ENCODE measurements at places on chromosomes 16 and 17.

GRCh38 chr17:333626-334396 is 18.8 kb downstream of the RPH3AL start:
- no peak for DNase-seq

DNA sequence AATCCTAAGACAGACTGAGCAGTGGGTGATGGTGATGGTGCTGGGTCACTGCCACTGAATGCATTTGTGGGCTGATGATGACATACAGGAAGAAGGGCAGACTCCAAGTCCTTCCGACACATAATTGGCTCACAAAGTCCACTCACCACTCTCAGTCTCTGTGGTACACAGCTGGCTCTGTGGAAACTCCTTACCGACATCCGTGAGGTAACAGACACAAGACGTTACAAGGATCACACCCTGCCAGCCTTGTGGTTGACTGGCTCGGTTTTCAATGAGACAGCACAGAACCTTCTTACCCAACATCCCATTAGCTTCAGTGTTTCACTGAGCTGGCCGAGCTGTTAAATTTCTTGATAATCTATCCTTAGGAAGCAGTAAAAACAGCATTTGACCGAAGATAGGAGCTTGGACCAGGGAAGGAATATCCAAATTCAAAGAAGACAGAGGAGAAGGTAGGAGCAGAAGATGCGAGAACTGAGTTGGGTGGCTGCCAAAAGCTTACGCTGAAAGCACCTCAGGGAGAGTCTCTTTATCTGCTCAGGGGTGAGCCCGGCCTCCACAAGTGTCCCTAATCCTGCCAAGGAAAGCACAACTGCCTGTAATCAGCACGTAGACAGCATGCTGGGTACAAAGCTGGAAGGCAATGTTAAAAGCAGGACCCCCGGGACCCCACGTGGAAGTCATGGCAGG is 5.5 kb upstream of the MXRA7 start:
- DNase-seq = peak; percentile 100

DNA sequence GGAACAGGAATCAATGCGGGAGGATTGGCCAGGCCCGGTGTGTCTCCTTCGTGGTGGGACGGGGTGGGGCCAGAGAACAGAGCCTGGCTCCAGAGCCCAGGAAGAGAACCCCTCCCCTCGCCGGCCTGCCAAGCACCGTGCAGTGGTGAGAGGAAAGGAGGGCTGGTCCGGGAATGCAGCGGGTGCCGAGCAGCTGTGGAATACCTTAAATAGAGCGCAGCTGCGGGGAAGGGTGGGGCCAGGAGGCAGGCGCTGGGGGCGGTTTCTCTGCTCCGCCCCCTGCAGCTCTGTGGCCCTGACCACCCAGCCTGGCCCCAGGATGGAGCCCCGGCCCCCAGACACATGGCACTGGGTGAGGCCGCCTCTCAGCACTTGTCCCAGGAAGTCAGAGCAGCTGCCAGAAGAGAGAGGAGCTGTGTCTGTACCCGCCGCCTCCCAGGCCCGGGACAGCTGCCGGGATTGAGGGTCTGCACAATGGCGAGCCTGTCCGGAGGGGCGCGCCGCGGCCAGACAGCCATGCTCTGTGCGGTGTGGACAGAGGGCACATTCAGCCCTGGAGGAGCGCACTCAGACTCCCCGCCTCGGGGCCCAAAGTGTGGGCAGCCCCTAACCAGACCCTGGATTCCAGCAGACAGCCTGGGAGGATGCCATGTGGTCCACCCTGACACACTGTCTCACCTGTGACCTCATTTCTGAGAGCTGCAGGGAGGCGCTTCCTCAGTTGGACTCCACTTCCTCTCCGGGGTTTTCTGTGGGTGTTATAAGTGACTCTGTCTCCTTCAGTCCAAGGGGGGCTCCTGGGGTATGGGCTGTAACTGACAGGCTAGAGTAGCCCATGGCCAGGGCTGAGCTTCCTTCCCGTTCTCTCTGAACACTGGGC is 268.8 kb downstream of the SEC14L1 start:
- no peak for DNase-seq

DNA sequence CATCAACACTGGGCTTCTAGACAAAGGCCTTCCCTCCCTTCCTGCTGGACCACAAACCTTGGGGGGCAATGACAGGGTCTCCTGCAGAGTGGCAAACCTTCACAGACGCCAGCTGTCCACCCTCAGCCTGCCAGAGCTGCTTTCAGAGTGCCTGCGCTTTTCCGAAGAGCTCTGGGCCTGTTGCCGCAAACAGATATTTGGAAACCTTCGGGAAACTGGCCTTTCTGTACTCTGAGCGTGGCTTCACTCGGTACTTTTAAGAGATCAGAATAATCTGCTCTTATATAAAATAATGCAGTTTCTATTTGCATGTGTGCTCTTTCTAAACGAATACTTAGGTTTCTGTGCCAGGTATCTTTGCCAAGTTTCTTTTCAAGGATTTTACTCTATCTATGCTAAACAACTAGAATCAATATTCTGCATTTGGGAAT is 152.1 kb upstream of the CHMP6 start:
- DNase-seq = no peak

DNA sequence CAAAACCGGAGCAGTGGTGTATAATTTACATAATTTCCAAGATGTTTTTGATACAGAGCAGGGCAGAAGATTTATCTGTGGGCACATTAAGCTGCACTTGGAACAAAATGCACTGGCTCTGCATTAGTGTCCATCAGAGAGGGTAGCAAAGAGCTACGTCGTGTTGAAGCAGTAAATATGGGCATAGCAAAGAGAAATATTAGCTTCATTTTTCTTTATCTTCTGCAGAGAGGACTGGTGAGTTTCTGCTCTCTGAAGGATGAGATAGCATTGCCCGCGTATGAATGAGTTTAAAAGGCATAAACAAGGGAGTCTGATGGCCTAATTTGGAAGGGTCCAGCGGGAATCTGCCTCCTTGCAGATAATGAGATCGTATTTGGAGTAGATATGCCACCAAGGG is 227.8 kb upstream of the CDH11 start:
- no peak for DNase-seq

Measured in GF-D8 (cell line).